ENCODE measurements at places on chromosomes 13 and 19.

DNA sequence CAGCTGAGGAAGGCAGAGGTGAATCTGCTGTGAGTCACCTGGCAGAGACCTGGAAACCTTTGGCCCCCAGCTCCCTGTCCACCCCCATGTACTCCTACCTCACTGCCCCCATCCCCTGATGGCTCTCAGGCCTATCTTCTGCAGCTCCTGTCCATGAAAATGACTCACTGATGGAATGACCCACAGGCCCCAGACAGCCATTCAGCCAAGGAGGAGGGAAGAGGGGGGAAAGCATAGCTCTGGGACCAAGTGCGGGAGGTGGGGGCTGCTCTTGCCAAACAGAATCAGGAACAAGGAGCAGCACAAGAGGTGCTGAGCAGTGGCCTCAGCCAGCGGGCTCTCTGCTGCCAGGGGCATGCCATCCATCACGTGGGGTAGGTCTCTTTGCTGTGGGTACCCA, 111.4 kb upstream of the C1QTNF9B start:
- no peak for DNase-seq

DNA sequence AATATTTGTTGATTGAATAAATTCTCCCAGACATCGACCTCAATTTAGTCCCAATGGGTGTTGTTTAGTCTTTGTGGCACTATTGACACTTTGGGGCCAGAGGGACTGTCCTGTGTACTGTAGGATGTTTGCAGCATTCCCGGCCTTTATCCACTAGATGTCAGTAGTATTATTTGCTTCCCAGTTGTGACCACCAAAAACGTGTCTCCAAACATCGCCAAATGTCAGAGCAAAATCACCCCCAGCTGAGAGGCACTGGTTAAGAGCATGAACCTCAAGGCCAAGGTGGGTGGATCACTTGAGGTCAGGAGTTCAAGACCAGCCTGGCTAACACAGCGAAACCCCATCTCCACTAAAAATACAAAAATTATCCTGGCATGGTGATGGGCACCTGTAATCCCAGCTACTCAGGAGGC, 15.4 kb downstream of the NLRP12 start:
- DNase-seq: no peak

DNA sequence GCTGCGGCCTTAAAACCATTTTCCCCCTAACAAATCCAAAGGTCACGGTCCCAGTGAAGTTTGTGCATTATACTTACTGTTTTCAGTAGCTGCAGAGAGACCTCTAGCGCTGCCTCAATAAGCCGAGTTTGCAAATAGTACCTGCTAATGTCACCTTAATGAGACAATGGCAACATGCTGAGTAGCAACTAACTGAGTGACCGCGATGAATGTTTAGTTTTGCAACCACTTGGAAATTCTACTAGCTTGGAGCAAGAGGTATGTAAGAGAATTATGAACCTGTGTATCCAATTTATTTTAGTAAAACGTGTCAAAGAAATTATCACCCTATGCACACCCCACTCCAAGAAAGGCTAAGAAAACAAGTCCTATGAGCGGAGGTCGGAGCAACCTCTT, 1.2 kb downstream of the KPNA3 start:
- peak; percentile 17 for DNase-seq

DNA sequence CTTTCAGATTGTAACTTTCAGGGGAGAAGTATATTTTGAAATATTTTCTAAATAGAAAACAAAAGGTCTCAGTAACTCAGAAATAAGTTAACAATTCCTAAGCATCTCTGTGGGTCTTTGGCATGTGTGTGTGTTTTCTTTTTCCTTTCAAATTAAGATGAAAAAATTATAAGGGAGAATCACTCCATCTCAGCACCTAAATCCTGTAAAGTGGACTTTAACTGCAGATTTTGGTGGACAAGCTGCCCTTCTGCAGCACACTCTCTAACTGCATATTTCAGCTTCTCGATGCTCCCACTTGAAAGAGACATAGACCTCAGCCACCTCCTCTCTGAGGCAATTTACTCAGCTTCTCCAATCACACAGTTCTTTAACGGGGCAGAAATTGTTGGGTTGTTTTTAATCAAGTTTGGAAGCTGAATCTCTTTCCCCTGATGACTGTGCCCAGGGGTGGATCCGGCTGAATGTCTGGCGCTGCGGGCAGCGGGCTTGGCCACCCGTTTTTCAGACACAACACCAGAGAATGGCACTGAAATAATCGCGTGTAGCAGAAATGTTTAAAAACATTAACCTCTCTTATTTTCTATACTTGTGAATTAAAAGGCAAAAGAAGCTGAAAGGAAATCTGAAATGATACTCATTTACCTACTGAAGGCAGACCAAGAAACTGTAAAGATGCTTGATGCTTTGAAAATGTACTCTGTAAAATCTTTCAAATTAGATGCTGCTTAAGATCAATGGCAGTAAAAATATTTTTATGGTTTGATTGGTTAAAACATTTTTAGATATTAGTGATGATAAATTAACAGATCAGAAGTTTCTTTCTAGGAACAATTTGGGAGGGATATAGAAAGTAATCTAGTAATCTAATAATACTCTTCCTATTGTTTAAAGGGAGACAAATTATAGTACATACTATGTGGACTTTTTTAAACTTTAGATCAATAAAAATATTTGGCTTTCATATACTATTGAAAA, 12.4 kb downstream of the ZIC2 start:
- no peak for DNase-seq
